ENCODE measurements at places on chromosomes 5 and 9.

GRCh38 chr5:171986772-171987171 lies 19.7 kb downstream of the FBXW11 start:
- DNase-seq: no peak

DNA sequence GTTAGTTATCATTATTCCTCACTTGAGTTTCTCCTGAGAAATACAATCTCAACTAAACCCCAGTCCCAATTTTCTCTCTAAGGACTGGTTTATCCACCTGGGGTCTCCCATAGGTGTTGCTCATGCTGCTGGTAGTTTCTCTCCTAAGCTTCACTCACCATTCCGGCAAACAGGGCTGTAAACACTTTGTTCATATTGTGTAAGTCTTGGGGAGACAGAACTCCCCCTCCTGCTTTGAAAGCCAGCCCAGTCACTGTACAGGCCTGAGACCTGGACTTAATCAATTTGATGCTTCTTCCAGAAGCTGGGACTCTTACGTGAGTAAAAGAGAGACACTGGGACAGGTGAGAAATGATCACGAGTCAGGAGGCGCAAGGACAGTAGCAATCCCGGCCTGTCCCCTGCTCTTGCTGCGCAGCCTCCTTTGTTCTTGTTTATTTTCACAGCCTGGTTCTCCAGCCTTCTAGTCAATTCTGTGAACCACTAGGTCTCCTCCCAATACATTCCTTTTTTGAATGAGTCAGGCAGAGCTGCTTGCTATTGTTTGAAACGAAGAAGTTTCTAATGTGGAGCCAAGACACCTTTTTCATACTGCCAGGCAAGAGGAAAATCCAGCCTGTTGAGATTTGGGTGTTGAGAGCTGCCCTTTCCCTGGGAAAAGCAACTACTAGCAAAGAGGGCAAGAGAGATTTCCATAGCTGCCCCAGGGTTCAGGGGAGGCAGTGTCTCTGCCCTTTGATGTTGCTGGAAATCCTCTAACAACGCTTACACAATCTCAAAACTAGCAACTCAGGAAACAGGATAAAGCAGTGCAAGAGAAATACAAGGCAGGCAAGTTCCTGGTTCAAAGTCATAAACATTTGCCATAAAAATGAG lies 9.2 kb upstream of the SHROOM1 start:
- no peak for DNase-seq

- no peak for DNase-seq
Measured at GRCh38 chr9:86638109-86638508, 283.9 kb upstream of the TUT7 start.

- DNase-seq: no peak
Measured at GRCh38 chr9:81535542-81536241, 153.7 kb downstream of the TLE1 start.

DNA sequence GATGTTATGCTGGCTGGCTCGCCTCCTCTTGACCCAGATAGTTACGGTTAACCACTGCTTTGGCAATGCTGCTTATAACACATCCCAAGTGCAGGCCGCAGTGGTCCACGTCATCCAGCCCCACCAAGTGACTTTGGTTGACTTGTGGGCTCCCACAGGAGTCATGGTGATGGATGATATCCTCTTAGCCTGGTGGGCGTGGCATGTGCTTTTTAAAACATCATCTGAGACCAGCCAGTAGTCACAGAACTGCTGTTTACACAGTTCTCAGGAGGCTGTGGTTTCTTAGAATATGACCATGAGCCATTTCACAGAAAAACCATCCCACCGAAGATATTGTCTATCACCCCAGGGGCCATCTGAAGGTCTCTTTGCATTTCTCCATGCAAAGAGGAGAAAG lies 216.9 kb downstream of the SH3GL2 start:
- no peak for DNase-seq

- DNase-seq: no peak
Measured at GRCh38 chr5:174935854-174936474, 211.6 kb downstream of the MSX2 start.

DNA sequence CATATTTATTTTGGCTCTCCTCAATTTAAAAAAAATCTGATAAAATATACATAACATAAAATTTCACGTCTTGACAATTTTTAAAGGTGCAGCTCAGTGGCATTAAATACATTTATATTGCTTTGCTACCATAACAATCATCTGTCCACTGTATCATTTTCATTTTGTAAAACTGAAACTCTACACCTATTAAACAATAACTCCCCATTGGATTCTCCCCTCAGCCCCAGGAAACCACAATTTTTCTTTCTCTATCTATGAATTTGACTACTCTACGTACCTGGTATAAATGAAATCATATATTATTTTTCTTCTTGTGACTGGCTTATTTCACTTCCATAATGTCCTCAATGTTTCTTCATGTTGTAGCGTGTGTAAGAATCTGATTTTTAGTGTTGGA lies 563.5 kb downstream of the PRR16 start:
- no peak for DNase-seq

DNA sequence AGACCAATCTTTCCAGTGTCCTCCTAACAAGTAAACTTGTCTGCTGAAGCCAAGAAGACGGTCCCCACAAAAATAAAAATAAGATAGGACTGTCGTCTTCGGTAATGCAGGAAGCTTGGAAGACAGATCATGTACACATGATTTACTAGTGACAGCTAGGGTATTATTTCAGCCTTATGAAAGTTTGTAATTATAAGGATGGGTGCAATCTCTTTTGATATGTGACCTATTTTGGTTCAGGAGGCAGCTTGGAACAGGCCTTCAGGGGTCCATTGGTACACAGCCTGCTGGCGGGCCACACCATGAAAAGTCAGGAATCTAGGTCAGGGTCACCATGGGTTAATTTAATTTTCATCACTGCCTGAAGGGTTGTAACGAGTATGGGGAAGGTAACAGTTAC lies 13.7 kb upstream of the MEIKIN start:
- DNase-seq: no peak
